Hematopoietic multipotent progenitor cell treated with erythropoietin and hydrocortisone succinate and interleukin-3 and kit ligand, for 15 days (in vitro differentiated cells): ENCODE measurements at places on chromosomes 12 and 14.

GRCh38 chr14:73612339-73613045 is at the start of gene ACOT6:
TSS of gene ACOT6 (plus strand) at chr14:73612517. CDS start at chr14:73612572, 55 bp downstream.
- peak; percentile 48 for DNase-seq

DNA sequence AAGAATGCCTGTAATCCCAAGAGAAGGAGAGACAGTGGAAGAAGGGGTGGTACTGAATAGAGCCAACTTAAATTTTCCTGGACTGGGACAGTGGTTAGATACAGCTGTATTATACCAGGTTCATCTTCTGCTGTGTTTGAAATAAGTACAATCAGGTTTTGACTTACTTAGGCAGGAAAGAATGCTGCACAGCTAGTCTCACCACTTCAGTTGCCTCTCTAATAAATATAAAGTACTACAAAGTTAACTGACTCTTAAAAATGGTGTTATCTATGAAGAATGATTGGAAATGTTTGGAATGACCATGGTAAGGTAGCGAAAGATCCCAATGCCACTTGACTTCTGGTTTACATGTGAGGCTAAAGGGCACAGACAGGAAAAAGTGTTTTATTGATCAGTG is 652.1 kb downstream of the NOVA1 start:
- no peak for DNase-seq

GRCh38 chr14:104516906-104517305 is 62.7 kb upstream of the C14orf180 start:
- no peak for DNase-seq

DNA sequence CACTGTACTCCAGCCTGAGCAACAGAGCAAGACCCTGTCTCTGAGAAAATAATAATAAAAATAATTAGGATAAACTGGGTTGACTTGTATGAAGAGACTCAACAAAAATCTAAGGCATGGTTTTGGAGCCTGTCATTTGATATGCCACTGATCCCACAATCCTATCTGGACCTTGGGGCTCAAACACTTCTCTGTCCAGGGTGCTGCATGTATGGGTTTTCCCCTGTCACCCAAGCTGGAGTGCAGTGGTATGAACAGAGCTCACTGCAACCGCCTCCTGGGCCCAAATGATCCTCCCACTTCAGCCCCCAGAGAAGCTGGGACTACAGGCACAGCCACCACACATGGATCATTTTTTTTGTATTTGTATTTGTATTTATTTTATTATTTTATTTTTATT is 5.3 kb upstream of the VSIG10 start:
- DNase-seq: no peak

GRCh38 chr12:44076871-44077270 is 241.0 kb downstream of the TMEM117 start:
- no peak for DNase-seq

DNA sequence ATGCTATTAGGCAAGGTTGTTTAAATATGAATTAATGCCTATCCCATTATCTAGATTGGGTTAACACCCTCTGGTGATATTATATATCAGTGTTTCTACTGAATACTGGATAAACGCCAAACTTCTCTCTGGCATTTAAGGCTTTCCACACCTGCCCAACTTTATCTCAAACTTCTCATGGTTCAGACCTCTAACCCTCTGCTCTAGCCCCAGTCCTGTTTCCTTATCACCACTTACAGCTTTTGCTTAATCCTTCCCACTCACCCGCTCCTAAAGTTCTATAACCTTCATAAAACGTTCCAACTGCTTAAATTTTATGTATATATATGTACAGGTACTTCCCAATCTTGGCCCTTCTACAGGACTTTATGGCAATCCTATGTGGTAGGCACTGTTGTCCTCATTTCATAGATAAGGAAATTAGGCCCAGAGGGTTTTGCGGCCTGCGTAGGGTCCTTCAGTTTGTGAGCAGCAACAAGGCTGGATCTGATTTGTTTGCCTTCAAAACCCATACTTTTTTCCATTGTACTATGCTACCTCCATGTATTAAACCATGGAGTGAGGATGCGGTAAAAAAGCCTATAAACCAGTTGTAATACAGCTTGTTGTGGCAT is 1.2 kb downstream of the LPCAT3 start:
- peak; percentile 75 for DNase-seq

- DNase-seq: no peak
Measured at GRCh38 chr12:119012179-119012578, 30.8 kb downstream of the SRRM4 start.

GRCh38 chr14:68937471-68938270 is 41.4 kb downstream of the ACTN1 start:
- no peak for DNase-seq

- no peak for DNase-seq
Measured at GRCh38 chr14:104111301-104112112, 26.0 kb downstream of the ASPG start.

- DNase-seq: no peak
Measured at GRCh38 chr12:25242981-25243679, 7.6 kb downstream of the KRAS start.

DNA sequence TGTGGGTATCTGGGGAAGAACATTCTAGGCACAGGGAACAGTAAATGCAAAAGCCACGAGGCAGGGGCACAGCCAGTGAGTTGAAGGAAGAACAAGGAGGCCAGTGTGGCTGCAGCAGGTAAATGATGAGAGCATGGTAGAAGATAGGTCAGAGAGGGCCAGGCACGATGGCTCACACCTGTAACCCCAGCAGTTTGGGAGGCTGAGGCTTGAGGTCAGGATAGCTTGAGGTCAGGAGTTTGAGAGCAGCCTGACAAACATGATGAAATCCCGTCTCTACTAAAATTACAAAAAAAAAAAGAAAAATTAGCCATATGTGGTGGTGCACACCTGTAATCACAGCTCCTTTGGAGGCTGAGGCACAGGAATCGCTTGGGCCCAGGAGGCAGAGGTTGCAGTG is 86.7 kb upstream of the ESRRB start:
- DNase-seq: no peak

DNA sequence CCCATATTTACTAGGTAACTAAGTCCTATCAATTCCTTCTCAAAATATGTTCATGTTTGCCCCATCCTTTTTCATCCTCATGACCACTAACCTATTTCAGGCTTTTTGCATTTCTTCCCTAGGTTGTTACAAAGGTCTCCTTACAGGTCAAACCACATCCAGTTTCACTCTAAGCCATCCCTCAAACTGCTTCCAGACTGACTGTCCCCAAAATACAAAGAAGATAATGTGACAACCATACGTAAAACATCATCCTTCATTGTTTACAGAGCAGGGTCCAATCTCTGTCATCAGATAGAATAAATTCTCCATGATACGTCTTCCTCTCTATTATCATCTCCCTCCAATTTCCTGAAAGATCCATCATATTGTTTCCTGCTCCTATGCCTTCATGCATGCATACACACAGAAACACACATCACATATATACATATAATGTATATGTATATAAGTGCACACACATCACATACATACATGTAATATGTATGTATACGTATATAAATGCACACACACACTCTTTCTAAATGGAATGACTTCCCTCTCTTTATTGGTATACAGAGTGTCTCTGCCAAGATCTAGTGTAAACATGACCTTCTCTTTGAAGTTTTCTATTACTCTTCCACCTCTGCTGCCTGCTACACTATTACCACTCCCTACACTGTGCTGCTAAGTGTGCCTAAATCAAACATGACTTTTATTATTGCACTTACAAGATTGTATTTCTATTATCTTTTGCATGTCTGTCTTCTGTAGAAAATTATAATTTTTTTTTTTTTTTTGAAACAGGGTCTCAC is 30.7 kb upstream of the EPS8 start:
- DNase-seq: no peak

- DNase-seq: no peak
Measured at GRCh38 chr12:18939051-18939450, 190.5 kb upstream of the PLEKHA5 start.

- DNase-seq: no peak
Measured at GRCh38 chr14:75334549-75335051, 56.0 kb downstream of the FOS start.

- no peak for DNase-seq
Measured at GRCh38 chr12:45732936-45733335, 3.4 kb downstream of the ARID2 start.

DNA sequence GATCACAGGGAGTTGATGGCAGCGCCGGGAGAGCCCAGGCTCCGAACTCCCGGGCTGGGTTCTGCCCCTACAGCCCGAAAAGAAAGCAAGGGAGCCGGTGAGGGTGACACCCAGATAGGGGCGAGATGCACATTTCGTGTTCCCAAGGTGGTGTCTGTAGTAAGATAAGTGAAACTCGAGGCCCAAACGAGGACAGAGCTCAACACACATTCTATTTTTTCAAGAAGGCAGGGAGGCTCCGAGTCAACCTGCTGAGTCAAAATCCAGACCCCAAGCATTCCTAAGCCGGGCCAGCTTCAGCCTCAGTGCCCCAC is 24.2 kb upstream of the YY1 start:
- no peak for DNase-seq

- DNase-seq: no peak
Measured at GRCh38 chr14:82412545-82412944, 878.9 kb upstream of the SEL1L start.

DNA sequence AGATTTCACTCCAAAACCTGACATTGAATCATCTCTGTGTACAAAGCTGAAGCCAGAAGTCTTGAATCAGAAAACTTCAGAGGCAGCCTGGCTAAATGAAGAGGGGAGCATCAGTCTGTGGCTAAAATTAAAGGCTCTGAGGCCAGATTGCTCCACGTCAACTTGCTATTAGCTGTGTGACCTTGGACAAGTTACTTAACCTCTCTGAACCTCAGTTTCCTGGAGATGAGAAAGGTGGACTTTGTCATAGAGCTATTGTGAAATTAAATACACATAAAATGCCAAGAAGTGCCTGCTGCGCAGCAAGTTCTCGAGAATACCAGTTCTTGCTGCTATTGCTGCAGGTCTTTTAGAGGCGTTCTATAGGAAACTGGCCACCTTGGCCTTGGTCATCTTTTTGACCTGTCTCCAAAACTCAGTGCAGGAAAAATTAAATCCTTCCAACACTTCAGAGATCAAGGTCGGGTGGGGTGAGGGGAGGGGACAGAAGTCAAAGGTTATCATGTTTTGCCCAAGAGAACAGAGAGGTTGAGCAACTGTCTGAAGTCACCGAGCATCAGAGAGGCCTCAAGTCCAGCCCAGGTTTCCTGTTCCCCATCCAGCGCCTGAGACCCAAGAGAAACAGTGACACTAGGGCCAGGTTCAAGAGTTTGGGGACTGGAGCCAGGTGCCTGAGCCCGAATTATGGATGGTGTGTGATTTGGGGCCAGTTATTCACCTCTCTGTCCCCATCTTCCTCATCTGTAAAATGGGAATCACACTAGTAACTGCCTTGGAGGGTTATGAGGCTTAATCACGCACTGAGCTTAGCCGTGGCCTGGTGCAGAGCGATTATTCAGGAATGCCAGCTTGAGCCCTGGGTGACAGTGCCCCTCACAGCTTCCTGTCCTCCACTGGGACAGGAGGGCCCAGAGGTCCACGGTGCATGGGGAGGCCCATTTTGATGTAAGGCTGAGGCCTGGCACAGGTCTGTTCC is 1.1 kb downstream of the SERPINA1 start:
- DNase-seq: no peak

DNA sequence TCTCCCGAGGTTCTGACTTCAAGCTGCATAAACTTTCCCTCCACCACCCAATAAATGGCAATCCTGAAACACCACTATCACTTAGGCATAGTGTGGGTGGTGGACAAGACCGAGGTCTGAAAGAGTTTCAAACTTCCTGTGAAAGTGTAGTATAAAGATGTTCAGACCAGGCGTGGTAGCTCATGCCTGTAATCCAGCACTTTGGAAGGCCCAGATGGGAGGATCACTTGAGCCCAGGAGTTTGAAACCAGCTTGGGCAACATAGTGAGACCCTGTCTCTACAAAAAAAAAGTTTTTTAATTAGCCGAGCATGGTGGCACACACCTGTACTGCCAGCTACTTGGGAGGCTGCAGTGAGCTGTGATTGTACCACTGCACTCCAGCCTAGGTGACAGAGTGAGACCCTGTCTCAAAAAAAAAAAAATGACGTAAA is 61.9 kb downstream of the CCDC92 start:
- DNase-seq: no peak
